ENCODE measurements at places on chromosomes 13 and 19. TPM values are rescaled to one million over a fixed set of nuclear protein-coding genes. Genes with fewer than 3 reads are reported as not detected.
A peak's percentile ranks its signal among the peaks of the same experiment; 100 is the strongest.

- peak; percentile 66 for DNase-seq
These were observed 104.6 kb downstream of the TEX26 start for GRCh38 chr13:31036731-31037695.

DNA sequence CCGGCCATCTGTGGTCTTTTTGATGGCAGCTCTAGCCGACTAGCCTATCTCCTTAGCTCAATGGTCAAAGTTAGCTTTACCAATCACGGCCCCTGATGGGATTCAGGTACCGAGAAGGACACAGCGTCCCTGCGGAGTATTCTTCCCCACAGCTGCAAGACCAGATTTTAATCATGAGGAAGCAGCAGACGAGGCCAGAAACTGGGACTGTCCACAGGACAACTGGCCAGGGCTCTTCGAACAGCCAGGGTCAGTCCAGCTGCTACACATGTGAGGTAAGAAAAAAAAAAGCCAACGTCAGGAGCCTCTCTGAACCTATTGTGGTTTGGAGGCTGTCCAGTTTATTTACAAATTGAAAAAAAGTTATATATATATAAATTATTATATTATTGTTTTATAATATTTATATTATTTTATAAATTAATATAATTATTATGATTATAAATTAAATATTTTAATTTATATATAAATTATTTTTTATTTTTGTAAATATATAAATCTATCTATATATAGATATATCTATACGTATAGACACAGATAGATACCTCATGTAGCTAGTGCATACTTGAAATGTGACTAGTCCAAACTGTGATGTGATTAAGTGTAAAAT lies 10.8 kb downstream of the RINL start:
- DNase-seq: no peak

GRCh38 chr13:40809471-40809870 lies 20.1 kb downstream of the SLC25A15 start:
- DNase-seq: no peak

DNA sequence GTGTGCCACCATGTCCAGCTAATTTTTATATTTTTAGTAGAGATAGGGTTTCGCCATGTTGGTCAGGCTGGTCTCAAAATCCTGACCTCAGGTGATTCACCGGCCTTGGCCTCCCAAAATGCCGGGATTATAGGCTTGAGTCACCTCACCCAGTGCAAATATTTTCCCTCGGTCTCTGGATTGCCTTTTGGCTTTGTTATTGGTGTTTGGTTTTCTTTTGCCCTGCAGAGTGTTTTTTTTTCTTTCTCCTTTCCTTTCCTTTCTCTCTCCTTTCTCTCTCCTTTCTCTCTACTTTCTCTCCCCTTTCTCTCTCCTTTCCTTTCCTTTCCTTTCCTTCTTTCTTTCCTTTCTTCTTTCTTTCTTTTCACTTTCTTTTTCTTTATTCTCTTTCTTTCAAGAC lies 33.2 kb downstream of the KDM4B start:
- DNase-seq: no peak

- no peak for DNase-seq
These were observed 170.1 kb downstream of the URI1 start for GRCh38 chr19:30112171-30112570.

DNA sequence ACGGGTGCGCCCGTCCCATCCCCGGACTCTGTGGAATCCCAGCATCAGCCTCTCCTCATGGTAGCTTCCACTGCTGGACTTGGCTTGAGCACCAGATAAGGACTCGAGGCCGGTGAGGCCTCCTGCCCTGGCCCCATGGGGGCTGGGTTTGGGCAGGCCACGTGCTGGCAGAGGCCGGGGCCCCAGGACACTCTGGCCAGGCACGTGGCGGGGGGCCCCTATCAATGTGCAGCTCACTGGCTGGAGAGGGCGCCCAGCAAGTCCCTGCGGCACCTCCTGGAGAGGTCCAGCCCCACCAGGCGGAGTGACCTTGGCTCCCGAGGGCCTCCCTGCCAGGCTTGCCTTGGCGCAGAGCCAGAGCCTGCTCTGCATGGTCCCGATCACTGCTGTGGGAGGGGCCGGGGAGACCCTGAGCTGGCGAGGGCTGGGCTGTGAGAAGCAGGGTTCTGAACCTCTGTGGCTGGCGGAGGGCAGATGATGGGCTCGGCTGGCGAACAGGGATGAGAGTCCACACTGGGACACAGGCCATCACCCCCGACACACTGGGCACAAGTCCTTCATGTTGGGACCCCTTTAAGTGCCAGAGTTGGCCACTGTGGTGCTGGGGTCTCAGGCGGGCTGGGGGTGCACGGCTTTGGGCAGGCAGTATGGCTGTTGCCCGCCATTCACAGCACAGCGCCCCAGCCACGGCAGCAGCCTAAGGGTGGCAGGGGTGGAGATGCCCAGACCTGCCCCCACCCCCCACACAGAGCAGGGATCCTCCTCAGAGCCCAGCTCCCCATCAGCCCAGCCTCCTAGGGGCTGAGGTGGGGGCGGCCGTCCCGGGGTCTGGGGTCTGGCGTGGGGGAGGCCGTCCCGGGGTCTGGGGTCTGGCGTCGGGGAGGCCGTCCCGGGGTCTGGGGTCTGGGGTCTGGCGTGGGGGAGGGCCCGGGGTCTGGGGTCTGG lies 19.1 kb downstream of the CEBPG start:
- no peak for DNase-seq

- no peak for DNase-seq
These were observed 672.8 kb downstream of the PCDH9 start for GRCh38 chr13:66557357-66557756.

DNA sequence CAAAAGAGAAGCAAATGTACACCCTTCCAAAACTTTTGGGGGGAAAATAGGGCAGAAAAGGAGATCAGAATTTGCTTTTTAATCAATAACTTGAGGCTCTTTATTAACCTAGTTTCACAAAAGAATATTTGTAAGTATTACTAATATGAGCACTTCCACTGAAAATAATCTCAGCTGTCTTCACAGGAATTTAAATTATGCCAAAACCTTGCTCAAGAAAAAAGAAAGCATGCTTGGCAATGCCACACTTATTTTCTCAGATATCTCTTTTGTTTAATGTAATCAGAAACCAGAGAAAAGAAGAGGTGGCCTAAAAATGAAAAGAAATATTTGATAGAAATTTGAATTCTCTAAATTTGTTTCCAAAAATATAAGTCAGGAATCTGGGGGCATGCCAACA lies 234.9 kb upstream of the GPC6 start:
- no peak for DNase-seq

GRCh38 chr19:13723206-13723605 lies 41.1 kb upstream of the MRI1 start:
- DNase-seq: no peak

DNA sequence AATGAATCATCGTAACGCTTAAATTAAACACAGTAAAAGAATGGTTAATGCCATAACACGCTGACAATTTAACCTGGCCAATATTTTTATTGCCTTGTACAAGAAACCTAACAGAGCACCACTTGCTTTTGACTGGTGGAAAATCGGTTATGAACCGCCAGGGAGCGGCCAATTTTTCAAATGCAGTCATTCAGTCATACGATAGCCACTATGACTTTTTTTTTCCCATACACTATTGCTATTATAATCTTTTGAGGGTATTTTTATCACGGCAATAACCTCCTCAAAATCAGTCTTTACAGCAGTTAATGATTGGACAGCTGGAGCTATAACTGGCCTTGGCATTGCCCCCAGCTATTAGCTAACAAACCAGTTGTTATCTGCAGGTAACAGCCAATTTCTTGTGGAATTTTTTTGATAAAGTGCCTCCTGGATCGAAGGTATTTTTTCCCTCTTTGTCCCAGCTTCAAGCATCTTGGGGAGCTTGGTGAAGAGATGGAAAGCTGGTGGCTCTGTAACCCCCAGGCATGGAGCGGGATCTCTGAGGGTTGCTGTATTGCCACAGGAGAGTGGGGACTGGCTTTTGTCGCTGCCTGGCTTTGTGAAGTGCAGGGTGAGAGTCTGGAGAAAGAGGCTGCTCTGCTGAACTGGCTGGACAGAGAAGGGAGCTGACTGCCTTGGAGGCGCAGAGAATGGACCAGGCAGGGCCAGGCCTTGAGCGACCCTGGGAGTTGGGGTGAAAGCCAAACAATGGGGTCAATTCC lies 198.4 kb upstream of the ZNF536 start:
- no peak for DNase-seq

DNA sequence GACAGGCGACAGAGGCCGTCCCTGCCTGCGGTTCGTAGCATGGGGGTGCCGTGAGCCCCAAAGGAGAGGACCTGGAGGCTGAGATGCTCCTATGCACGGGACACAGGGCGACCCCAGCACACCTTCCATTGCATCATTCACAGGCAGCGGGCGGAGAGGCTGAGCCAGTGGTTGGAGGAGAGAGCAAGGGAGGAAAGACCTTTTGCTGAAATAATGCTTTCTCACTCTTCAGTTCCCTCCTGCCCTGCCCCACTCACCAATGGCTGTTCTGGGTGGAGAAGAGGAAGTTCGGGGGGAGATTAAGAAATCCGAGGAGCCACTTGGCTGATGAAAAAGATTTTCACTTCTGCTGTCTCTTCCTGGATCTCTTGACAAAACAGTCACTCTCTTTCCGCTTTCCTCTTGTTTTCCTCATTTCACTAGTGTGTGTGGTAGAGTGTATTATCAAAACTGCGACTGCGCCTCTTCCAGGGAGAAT lies at the start of gene NLRP12:
NLRP12 (minus strand) TSS at position 181 of the 478 bp plus-strand sequence; CDS start at position 41, 140 bp downstream.
- peak; percentile 58 for DNase-seq

GRCh38 chr19:14090509-14091080 lies at the start of gene SAMD1:
Gene SAMD1, minus strand, starts transcription at chr19:14090751.
- peak; percentile 98 for DNase-seq

DNA sequence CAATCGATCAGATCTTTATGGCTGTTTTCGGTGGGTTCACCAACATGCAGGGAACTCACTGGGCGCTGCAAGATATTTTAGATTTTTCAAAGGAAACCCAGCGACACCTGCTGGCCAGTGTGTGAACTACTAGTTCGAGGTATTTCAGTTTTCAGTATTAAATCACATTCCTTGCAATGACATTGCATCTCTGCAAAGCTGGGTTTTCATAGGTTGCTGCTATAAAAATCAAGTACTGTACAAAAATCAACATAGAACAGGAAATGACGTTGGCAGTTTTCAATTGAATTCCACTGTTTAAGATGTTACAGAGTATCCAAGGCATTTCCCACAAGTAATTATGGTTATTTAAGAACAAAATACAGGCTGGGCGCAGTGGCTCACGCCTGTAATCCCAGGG lies 17.6 kb downstream of the LIG1 start:
- DNase-seq: peak; percentile 82

DNA sequence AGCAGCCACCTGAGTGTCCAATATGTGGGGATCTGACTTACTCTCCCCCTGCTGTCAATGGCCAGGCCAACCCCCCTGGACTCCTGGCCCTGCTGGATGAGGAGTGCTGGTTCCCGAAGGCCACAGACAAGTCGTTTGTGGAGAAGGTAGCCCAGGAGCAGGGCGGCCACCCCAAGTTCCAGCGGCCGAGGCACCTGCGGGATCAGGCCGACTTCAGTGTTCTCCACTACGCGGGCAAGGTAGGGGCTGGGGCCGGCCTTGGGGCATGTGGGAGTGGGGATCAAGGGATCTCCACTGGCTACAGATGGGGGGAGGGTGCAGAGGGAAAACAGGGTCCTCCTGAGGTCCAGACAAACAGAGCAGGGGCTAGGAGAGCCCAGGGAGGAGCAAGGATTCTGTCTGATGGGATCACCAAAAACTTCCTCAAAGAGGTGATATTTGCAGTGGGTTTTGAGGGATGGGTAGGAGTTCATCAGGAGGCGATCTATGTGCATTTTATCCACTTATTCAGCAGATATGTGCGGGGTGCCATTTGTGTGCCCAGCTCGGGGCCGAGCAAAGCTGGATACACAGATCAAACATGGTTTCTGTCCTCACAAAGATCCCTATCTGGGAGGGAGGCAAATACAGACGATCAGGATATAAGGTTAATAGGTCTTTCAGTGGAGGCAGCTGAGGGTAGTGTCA lies 47.2 kb downstream of the MYH14 start:
- DNase-seq: no peak

GRCh38 chr13:113978741-113979481 lies 5.0 kb upstream of the C13orf46 start:
- DNase-seq: peak; percentile 33

- DNase-seq: peak; percentile 30
These were observed at the start of gene F7 for GRCh38 chr13:113105032-113105920. Gene F7, plus strand, starts transcription at chr13:113105791. Its CDS starts 51 bp downstream, at chr13:113105842.

- no peak for DNase-seq
These were observed 8.0 kb downstream of the GPATCH1 start for GRCh38 chr19:33089010-33089409.

- DNase-seq: no peak
These were observed 260.8 kb downstream of the DNAJC15 start for GRCh38 chr13:43284162-43284561.

- DNase-seq: no peak
These were observed 981.8 kb downstream of the SLITRK1 start for GRCh38 chr13:82900453-82900852.

DNA sequence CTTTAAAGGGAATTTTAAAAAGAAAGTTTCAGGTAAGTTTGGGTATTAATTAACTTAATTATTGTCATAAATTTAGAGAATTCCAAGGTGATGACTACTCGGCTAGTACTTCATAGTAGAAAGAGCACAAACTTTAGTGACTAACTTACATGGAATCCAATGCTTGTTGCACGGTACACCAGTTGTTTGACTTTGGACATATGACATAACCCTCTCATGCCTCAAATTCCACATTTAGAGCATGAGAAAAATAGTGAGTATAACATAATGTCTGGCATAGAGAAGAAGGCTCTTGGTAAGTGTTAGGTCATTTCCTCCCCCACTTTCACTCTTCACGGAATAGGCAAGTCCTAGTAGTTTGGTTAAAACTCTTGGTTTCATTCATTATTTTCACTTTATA lies 1249.4 kb upstream of the SLC10A2 start:
- no peak for DNase-seq

The SLC10A2 gene
- total RNA-seq: not detected

The STOML3 gene
- total RNA-seq: not detected

The S1PR4 gene
- total RNA-seq: 0.68 TPM

The MIA gene
- 0.71 TPM for total RNA-seq

The ARHGAP33 gene
- 11.8 TPM for total RNA-seq

The ZNF471 gene
- total RNA-seq: 4.5 TPM

The BCAM gene
- 69.9 TPM for total RNA-seq

The MAG gene
- not detected for total RNA-seq

Measured in right cardiac atrium (tissue), 5 donors.